ENCODE measurements at places on chromosomes 2 and 18.

- DNase-seq, result no peak
Measured at GRCh38 chr18:61333271-61333745, at the start of gene CDH20. Gene CDH20 (plus strand): TSS chr18:61333430.

- DNase-seq, result no peak
Measured at GRCh38 chr2:20377741-20378140, 27.1 kb upstream of the PUM2 start.

DNA sequence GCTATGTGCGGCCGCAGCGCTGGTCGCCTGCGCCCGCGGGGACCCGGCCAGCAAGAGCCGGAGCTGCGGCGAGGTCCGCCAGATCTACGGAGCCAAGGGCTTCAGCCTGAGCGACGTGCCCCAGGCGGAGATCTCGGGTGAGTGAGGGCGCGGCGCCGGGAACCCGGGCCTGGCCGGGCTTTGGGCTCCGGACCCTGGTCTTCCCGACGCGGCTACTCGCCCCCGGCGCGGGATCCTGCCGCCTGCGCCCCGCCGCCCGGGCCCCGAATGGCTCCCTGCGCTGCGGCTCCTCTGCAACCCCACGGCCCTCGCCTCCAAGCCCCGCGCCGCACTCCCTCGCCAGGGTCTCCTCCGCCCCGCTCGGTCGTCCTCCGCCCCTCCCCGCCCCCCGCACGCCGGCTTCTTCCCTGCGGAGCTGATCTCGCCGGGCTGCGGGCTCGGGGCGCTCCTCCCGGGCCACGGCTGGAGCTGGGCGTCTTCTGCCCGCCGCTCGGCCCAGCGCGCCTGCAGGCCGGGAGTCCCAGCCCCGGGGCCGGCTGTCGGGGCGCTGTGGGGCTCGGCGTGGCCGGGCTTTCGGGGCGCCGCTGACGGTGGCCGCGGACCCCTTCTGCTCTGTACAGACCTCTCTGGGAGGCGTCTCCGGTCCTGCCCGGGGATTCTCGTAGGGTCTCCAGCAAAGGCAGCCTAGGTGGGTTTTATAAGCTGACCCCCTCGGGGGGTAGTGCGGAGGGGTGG lies 652 bp downstream of the GPC1 start:
- no peak for DNase-seq

DNA sequence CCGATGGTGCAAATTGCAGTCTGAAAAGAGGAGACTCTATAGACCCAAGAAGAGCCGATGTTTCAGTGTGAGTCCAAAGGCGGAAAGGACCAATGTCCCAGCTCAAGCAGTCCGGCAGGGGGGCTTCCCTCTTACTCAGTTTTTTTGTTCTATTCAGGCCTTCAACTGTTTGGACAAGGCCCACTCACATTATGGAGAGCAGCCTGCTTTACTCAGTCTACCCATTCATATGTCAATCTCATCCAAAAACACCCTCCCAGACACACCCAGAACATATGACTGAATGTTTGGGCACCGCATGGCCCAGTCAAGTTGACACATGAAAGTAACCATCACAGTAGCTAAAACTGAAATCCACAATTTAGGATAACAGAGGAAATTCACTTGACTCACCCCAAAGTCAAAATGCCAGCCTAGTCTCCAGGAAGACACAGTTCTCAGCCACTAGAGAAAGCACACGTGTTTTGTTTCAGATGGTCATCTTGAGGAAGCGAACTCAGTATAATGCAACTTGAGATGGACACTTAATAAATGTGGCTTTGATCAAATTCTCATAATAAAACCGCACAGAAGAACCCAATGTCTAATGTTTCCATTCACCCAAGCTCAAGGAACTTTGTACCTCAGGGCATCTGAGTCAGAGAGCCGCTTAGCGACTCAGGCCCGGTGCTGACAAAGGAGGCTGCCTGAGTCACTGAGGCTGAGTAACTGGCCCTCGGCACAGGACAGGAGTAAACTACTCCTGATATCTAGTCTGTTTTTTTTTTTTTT lies 2.4 kb downstream of the FHL2 start:
- DNase-seq, result peak; percentile 48

DNA sequence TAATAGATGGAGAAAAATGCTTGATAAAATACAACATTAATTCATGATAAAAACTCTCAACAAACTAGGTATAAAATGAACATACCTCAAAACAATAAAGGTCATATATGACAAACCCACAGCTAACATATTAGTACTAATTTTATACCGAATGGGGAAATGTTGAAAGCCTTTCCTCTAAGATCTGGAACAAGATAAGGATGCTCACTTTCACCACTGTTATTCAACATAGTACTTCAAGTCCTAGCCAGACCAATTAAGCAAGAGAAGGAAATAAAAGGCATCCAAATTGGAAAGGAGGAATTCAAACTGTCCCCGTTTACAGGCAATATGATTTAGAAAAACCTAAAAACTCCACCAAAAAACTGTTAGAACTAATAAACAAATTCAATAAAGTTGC lies 61.5 kb upstream of the CTIF start:
- DNase-seq, result no peak

- no peak for DNase-seq
Measured at GRCh38 chr2:237625216-237625705, 2.1 kb upstream of the LRRFIP1 start.

DNA sequence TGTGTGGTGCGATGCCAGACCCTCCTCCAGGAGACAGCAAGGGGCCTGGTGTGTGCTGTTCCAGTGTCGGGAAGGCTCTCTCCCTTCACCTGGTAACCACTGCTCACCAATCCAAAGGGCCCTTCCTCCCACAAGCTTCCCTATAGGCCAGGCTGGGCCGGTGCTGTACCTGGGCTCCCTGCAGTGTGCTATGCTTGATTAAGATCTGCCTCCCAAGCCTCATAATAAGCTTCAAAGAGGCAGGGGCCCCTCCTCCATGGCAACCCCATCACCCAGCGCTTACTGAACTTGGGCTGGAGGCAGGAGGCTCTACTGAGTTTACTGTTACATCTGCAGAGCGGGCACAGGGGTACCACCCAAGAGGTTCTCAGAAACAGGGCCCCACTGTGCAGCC lies 4.5 kb upstream of the MAL start:
- DNase-seq, result no peak

DNA sequence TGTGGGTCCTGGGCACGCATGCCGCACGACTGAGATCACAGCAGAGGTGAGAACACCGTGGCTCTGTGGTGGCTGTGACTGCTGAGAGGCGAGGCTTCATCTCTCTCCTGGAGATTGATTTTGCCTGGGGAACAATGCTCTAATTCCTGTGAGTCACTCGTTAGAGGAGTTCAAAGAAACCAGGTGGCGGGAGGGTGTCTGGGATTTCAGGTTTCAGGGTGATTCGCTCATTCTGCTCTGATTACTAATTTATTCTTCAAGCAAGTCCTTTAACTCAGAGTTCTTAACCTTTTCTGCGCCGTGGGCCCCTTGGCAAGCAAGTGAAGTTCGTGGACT lies 56.3 kb downstream of the GLI2 start:
- no peak for DNase-seq

- no peak for DNase-seq
Measured at GRCh38 chr2:71609958-71610357, 156.6 kb downstream of the DYSF start.

DNA sequence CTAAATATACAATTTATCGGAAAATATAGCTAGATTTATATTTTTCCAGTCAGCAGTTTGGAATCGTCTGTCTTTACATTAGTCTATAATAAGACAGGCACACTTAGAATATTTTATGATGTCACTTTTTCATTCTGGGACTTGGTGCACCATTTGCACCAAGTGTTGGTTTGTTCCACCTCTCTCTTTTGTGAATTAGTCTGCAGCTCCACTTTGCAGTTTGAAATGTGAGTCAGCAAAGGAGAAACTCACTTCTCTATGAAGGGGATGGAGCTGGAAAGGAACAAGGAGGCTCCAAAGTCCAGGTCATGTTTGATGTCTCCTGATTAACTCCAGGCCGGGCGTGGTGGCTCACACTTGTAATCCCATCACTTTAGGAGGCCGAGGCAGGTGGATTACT lies 63.8 kb upstream of the RTN4 start:
- no peak for DNase-seq

DNA sequence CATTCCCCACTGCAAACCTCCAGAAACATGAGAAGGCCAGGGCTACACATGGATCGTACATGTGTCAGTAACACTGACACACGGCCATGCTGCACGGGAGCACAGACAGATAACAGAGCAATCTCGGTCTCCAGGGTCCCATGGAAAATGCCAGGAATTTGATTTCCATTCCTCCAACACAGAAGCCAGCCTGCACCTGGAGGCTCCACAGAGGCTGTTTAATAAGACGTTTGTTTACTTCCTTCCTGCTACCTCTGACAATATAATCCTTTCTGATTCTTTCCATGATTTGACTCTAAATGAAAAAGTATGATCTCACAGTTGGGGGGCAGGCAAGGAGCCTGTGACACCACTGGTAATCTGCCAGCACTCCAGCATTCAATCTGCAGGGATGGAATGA lies 210.9 kb upstream of the DDX18 start:
- no peak for DNase-seq

- no peak for DNase-seq
Measured at GRCh38 chr18:6564950-6565814, 150.5 kb upstream of the L3MBTL4 start.

DNA sequence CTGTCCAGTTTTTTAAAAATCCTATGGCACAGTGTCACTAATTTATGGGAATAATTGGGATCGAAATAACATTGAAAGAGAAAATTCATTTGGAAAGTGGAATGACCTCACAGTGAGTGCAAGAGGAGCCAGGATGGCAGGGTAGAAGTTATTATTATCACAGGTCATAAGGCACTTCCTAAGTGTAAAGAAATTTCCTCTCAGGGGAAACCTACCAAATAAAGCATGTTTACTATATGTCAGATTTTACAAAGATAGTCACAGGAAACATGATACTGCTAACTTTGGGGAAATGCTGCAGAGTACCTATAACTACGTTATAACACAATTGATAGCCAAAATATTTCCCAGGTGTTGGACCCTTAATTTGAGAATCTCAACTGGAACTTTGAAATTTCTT lies 226.3 kb upstream of the SMAD7 start:
- no peak for DNase-seq

DNA sequence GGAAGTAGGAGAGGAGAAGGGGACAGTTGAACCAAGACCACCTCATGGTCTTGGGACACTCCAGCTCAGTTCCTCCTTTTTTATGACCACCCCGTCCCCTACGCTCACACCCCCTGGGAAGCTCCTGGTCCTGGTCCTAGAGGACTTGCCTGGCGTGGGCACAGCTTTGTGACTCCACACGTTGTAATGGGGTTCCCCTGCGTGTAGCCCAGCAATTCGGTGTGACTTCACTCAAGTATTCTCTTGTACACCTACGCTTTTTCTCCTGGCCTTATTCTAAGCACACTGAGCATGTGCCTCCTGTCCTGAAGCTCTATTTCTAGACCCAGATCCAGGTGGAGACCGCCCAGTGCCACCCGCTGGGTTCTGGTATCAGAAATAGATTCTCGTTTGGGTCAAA lies 36.1 kb upstream of the B3GNT7 start:
- no peak for DNase-seq

- no peak for DNase-seq
Measured at GRCh38 chr2:238107525-238108422, 7.6 kb downstream of the ESPNL start.

GRCh38 chr2:69514819-69515218 lies 77.6 kb upstream of the NFU1 start:
- no peak for DNase-seq

- DNase-seq, result no peak
Measured at GRCh38 chr2:12429779-12430406, 286.8 kb upstream of the TRIB2 start.

DNA sequence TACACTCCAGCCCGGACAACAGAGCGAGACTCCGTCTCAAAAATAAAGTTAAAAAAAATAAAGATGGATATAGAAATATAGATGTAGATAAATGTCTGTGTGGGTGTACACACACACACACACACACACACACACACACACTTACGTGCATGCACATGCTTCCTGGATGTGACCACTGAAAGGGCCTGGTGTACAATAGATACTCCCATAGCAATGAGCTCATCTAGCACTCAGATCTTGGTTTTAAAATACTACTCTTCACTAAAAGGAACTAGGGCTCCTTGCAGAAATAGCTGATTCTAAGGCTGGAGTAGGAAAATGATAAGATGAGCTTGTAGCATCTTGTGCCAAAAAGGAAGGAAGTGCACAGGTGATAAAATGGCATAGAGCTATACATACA lies 39.1 kb downstream of the ROCK2 start:
- DNase-seq, result no peak

GRCh38 chr18:10247021-10247741 lies 207.3 kb upstream of the APCDD1 start:
- DNase-seq, result no peak

GRCh38 chr2:8876628-8877027 lies 39.2 kb upstream of the KIDINS220 start:
- no peak for DNase-seq

GRCh38 chr18:54883816-54884604 lies 55.7 kb downstream of the RAB27B start:
- no peak for DNase-seq

DNA sequence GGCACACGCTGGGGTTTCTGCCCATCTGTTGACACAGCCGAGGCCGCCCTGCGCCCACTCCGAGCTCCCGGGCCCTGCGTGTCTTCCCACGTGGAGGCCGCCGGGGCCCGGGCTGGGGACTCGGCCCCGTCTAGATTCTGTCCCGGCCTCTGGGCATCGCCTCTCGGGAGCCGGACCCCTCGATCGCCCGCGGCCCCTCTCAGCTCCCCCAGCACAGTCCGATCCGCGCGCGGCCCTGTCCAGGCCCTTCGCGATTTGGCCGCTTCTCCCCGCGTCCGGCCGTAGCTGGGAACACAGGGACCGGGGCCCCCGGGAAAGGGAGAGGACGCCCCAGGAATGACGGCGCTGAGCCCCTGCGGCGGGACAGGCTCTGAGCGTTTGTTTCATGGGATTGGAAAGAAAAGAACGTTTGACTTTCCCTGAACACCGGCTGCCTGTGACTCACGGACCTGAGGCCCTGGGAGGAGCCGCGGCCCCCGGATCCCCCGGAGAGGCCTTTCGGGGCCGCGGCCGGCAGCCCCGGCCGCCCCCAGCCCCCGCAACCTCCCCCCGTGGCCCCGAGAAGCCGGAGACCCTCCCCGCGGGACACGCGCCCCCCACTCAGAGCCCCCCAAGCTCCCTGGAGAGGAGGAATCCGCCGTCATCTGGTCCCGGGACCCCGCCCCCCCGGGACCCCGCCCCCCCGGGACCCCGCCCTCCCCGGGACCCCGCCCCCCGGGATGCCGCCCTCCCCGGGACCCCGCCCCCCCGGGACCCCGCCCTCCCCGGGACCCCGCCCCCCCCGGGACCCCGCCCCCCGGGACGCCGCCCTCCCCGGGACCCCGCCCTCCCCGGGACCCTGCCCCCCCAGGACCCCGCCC lies 62.7 kb upstream of the CTDP1 start:
- DNase-seq, result no peak

Data from stimulated activated CD8-positive, alpha-beta memory T cell treated with anti-CD3 and anti-CD28 coated beads, Interleukin-15, amount 100 ng/mL, for 48 hours (primary cell).